ENCODE measurements at places on chromosomes 2 and 18.

DNA sequence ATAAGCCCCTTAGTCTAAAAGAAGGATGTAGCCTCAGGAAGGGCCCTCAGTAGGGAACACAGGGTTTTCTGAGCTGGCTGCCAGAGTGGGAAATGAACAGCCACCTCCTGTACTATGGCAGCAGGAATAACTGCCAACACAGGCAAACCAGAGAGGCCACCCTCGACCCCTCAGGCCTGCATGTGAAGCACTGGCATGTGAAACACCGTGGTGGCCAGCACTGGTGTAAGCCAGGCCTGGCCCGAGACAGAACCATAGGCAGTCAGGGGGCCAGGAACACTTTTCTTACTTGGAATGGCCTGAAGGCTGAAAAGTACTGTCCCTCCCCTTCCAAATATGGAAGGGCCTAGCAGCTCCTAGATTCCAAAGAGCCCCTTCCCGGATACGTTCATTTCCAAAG, 28.2 kb downstream of the SFXN5 start:
- DNase-seq, result no peak

DNA sequence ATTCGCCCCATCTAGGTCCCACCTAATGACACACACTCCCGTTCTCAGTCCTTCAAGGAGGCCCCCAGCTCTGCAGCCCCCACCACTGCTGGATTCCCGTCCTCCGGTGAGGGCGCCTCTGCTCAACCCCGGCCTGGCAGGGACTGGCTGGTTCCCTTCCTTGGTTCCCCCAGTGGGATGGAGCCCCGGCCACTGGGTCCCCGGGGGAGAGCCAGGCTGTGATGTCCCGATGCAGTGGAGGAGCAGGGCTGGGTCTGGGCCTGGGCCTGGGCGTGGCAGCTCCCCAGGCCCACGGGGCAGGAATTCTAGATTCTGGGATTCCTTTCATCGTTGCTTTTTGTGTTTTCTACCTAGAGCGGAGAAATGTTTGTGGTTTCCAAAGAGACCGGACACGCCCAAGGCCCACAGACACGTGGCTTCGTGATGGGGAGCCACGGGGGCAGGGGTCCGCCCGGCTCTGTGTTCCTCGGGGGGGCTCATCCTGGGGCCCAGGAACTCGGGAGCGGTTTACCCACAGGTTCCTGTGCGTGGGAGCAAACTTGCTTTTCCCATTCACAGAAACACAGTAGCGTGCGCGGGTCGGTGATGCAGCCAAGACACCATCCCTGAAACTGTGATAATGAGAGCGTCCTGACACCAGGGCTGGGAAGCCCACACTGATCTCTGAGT, 67.0 kb downstream of the SLC66A2 start:
- no peak for DNase-seq

- no peak for DNase-seq
Observed at GRCh38 chr2:223753940-223754339, 83.4 kb downstream of the AP1S3 start.

DNA sequence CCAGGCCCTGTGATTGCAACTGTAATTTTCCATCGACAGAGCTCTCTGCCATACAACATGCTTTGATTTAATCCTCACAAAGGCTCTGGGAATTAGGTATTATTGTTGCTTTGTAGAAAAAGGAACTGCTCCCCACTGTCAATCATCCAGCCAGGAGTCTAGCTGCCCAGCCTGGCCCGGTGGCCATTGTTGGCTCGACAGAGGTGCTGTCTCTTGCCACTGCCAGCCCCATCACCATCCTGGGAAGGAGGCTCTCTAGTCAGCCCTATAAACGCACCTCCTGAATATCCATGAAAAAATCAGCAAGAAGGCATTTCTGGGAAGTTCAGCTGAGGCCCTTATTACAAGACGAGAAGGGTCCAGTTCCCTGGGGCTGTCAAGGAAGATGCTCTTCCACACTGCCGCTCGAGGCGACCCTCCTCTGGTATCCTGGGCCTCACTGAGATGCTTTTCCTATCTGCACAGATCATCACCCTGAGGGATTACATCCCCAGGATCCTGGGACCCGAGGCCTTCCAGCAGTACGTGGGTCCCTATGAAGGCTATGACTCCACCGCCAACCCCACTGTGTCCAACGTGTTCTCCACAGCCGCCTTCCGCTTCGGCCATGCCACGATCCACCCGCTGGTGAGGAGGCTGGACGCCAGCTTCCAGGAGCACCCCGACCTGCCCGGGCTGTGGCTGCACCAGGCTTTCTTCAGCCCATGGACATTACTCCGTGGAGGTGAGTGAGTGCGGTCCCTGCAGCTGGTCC, 71.0 kb downstream of the TPO start:
- DNase-seq, result no peak

DNA sequence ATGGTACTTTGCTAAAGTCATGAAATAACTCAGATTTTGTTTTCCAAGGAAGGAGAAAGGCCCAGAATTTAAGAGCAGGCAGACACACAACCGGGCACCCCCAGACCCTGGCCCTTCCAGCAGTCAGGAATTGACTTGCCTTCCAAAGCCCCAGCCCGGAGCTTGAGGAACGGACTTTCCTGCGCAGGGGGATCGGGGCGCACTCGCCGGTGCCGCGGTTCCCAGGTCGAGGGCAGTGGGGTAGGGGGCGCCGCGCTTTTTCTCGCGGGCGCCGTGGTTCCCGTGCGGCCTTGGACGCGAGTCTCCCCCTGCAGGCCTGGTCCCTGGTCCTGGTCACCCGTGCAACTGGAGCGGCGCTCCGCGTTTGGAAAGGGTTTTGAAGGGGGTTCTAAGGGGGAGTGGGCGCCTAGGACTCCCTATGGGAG, 1.2 kb downstream of the ZNF236 start:
- DNase-seq, result no peak

DNA sequence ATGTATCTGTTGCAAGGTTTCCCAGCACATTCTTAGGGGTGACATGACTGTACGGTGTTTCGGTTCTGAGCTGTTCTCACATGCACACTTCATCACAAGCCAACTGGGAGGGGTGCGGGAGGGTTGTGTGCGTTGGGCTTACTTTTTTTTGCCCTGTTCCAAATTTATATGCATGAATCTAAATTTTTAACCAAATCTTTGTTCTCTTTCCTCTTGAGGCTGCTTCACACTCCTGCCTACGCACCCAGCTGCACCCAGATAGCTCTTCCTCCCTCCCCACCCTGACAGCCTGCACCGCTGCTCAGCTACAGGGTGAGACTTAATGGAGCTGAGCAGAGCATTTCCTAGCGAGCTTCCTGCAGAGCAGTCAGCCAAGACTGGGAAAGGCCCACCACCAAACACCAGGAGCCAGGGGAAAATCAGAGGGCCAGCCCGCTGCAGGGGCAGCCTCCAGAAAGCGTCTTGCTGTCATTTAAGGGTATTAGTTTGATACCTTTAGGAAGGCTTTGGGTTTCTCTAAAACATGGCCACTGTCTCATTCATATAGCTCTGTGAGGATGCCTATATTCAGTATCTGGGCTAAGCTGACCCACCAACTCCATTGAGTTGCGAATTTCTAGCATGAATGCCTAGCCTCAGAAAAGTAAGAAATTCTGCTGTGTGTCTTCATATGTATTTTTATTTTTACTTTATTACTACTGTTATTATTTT, 84.5 kb downstream of the POU3F3 start:
- DNase-seq, result peak; percentile 13

GRCh38 chr2:157813467-157813866, 62.7 kb downstream of the ACVR1 start:
- DNase-seq, result no peak

DNA sequence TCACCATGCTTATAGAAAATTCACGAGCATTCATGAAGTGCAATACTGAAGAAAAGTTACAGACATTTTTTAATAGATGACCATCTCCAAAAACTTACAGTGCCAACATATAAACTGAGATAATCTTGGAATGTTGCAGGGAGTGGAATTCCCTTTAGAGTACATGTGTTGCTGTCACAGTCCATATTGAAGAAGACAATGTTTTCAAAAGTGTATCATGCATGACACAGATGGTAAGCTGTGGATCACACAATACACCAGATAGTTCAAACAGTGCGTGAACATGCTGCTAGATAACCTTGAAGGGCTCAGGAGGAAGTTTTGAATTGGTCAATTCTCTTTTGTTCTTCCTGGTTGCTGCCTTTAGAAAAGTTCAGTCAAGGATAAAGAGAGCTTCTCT, 1644.3 kb upstream of the NXPH2 start:
- no peak for DNase-seq

DNA sequence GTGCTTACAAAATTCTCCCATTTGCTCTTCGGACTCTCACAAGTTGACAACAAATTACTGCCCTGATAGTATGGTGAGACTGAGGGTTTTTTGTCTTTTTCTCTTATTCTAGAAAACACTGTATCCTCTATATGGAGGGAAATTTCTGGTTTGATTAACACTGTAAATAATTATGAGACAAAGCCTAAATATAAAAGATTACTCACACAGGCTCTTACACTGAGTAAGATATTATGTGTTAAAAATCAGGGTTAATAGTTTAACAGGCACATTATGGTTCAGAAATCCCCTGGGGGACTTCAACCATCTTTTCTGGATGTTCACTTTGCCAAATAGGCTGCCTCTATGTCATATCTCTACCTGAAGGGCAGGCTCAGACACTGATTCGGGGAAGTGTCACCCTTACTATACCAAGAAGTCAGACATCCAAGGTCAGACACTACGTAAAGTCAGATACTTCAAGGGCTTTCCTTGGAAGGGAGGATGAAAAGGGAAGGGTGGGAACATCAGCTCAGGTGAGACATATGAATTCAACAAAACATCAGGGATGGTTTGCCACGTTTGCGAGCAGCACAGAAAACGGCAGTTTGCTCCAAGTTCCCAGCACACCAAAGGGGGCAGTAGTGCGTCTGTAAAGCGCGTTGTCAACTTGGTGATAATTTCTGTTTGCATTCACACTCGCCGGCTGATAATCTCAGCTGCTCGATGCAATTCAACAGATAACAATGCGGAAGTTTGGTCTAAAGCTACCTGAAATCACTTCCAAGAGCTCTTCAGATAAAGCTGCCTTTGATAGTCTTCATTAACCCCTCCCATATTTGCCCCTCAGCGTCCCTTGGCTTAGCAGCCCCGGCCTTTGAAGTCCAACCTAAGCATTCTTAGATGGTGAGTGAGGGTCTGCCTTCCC, 972 bp upstream of the RASGRP3 start:
- DNase-seq, result no peak

DNA sequence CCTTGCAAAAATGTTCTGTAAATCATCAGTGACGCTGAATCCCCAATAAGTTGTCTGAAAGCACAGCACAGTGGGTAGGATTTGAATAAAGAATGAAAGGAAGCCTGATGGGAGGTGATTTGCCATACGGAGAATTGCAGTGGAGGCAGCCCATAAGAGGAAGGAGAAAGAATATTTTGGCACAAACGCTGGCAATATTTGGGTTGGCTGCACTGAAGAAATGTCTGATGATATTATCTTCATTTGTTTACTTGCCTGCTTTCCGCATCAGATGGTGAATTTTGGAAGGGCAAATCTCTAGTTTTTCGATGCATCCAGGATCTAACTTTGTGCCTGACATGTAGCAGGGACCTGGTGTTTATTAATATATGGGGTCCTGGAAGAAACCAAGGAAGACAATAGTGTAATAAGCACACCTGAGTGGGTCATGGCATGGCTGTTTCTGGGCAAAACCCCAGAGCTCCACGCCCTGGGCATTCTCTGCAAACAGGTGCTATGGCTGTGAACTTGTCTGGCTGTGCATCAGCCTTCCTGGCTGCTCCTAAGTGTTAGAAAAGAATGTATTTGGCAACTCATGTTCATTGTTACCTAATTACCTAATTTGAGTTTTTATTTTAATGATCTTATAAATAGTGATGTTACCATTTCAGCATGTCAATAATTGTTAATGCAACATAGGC, 5.9 kb downstream of the GALR1 start:
- no peak for DNase-seq

GRCh38 chr2:33134791-33135560, 188.2 kb downstream of the LTBP1 start:
- DNase-seq, result no peak

- DNase-seq, result no peak
Observed at GRCh38 chr2:11342551-11343367, 1.7 kb downstream of the ROCK2 start.

DNA sequence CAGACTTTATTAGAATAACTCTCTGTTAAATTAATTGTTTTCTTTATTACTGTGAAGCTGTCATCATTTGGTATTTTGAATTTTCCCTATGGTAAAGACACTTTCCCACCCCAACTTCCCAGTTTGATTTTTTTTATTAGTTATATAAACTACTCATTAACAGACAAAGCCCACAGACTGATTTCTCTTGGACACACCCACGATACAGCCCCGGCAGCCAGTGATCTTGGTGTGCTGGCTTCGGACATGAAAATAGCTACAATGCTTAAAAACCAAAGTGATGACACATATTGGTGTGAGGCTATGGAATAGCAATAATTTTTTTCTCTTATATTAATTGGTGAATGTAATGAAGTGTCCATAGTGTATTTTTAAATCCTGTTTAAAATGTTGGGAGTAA, 225.4 kb upstream of the SIX3 start:
- no peak for DNase-seq

DNA sequence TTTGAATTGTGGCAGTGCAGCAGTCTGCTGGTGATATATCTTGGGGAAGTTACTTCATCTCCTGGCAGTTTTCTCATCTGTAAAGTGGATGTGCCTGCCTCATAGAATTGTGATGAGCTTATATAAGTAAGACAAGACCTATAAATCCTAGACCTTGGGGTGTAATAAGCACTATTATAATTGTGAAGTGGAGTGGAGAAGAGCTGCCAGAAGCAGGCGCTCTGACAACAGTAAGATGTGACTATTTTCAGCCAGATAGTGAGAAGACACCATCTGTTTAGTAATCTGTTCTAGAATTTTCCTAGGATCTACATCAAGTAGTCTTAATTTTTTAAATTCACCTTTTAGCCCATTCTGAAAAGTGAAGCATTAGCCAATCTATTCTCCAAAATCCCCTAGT, 85.6 kb upstream of the TSPYL6 start:
- no peak for DNase-seq

DNA sequence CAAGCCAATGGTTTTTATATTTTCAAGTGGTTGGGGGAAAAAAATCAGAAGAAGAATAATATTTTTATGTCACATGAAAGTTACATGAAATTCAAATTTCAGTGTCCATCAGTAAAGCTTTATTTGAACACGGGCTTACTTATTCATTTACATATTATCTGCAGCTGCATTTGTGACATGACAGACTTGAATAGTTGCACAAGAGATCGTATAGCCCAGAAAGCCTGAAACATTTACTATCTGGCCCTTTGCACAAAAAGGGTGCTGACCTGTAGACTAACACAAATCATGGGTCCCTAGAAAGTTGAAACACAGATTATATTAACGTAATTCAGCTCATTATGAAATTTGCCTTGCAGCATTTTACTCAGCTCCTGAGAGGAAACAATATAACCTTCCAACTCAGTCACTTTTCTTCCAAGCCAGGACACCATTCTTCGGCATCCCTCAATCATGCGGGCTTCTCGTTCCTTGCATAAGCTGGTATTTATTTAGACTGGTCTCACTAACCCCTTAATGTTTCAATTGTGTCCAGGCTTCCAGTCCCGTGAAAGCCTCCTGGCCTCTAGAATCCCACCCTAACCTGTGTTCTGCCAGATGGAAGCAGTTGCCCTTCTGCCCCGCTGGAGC, 402.7 kb downstream of the SETBP1 start:
- no peak for DNase-seq
